HL-60 (cell line): ENCODE measurements at places on chromosomes 5 and 9.

- DNase-seq = no peak
These were observed 145.7 kb upstream of the DAB2 start for GRCh38 chr5:39570403-39571027.

DNA sequence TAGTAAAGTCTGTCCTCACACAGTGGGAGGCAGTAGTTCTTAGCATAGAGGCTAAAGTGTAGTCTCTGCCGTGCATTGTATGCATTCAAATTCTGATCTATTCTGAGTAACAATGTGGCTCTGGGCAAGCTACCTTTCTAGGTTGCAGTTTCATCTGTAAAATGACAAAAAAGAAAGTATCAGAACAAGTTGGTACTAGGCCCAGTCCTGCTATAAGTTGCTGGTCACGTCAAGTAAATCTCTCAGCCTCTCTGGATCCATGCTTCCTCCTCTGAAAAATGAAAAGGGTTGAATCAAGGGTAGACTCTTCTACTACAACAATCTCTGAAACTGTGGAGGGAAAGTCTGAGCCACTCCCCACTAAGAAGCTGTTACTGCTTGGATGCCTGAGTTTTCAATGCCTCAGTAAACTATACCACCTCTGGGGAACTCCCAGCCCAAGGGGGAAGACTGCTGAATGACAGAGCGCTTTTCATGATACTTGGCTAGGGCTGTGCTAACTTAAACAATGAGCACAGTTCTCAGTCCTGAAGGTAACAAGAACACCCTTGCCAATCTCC is 34.5 kb upstream of the SPARC start:
- no peak for DNase-seq

DNA sequence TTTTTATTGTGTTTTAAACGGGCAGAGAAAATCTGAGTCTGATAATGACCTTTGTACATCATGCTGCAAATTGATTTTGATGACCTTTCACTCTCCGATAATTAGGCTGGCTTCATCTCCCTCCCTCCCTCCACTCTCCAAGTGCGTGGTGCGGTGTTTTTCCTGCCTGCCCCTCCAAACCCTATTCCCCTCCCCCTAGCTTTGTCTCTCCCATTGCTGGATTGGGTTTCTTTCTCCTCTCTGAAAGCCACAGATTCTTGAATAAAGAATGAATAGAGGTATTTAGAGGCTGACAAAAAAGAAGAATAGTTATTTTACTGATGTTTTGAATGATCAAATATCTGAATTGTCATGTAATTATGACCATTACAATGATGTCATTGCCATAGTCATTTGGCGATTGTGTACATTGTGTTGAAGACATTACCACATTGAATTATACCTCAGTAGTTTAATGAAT is 571.1 kb upstream of the ZNF608 start:
- DNase-seq = no peak

- no peak for DNase-seq
These were observed 155.1 kb downstream of the CCDC192 start for GRCh38 chr5:127858116-127858784.

- DNase-seq = no peak
These were observed 558.3 kb downstream of the CHSY3 start for GRCh38 chr5:130462516-130462915.

DNA sequence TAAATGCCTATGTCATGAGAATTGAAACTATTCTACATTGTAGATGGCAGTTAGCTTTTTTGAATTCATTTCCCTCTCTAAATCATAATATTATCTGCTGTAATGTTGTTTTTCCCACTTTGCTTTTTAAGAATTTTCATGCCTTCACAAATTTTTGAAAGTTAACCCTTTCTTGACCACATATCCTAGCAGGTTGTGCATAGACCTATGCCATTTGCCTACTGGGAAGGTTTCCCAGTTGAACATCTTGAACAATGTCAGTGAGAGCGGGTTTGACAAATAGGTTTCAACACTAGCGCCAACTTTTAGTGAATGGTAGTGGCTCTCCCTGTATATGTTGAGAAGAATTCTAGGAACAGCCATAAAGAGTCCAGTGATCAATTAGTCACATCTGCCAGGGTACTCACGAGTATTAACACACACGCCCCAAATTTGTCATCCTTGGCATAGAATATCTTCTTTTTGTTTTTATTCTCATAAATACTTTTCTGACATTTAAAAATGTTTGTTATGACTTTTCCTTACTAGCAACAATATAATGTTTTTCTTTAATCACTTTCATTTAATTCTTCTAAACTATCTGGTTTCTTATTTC is 307.6 kb downstream of the PJA2 start:
- no peak for DNase-seq

- peak; percentile 90 for DNase-seq
These were observed 1.3 kb upstream of the ABCA2 start for GRCh38 chr9:137029058-137029936.

DNA sequence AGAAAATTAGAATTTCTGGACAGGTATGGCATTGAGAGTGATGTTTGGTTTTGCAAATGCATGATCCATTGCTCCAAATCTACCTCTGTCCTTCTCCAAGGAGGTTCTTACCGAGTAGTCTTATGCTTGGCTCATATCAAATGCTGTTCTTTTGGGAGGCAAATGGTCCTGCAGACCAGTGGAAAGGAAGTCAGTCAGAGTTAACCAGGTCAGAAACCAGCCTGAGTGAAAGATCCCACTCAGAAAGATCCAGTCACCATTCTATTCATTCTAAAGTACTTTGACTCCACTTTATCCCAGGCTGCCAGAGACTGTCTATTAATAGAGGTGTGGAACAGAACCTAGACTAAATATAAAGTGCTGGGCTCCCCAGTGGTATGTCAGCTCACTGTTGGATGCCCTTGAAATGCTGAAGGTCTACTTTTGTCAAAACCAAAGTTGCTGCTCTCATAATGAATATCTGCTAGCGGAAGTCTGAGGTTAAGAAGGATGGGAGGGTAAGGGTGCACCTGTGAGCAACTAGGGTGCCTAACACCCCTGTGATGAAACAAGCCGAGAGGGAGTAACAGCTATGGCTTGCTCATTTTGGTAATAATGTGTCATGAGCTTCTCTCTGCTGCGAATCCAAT is 302.2 kb downstream of the ZNF608 start:
- DNase-seq = no peak

- no peak for DNase-seq
These were observed 41.1 kb downstream of the FGF1 start for GRCh38 chr5:142644640-142645361.

GRCh38 chr5:158368686-158369085 is 509.7 kb upstream of the CLINT1 start:
- DNase-seq = no peak

- DNase-seq = no peak
These were observed 8.5 kb downstream of the ZDHHC12 start for GRCh38 chr9:128715436-128715750.
